Thoracic aorta (tissue), 2 donors: ENCODE measurements at places on chromosomes 1 and 21.

DNA sequence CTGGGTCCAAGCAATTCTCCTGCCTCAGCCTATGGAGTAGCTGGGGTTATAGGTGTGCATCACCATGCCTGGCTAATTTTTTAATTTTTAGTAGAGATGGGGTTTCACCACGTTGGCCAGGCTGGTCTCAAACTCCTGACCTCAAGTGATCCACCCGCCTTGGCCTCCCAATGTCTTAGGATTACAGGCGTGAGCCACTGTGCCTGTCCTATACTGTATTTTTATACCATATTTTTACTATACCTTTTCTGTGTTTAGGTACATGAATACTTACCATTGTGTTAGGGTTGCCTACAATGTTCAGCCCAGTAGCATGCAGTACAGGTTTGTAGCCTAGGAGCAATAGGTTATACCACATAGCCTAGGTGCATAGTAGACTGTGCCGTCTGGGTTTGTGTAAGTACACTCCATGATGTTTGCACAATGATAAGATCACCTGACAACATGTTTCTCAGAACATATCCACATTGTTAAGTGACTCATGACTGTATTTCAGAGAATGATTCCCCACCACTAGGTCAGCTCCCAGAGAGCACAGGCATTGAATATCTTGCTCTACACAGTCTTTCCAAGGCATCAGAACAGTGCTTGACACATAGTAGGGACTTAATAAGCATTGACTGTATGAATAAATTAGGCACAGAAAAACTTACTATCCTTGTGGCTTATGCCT is 6.0 kb upstream of the CITED4 start:
- DNase-seq = no peak

DNA sequence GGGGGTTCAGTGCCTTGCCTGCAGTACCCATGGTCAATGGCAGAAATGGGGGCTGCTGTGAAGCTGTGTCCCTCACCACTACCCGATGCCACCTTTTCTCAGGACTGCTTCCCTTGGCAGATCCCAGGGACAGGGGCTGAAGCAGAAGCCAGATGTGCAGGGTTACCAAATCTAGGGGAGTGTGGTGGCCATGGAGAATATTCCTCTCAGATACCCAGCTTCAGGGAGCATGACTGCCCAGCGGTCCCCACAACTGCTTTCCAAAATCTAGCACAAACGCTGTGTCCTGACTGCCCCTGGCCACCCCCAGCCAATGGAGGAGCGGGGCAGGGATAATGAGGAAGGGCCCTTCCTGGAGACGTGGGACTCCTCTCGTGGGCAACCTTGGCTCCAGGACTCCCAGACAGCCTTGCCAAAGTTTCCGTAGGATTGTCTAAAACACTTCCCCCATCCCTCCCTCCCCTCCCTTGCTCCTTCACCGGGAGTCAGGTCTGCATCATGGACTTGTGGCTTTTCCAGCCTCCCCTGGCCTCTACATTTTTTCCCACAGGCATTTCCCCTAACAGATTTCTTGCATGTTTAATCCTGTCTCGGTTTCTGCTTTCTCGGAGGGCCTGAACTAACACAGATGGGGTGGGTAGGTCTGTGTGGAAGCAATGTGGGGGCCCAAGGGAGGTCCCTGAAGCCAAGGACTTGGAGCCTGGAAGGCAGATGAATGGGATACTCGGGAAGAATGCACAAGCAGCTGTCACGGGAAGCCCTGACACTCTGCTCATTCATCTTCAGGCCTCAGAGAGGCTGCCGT is 80.5 kb downstream of the OMA1 start:
- DNase-seq = no peak

DNA sequence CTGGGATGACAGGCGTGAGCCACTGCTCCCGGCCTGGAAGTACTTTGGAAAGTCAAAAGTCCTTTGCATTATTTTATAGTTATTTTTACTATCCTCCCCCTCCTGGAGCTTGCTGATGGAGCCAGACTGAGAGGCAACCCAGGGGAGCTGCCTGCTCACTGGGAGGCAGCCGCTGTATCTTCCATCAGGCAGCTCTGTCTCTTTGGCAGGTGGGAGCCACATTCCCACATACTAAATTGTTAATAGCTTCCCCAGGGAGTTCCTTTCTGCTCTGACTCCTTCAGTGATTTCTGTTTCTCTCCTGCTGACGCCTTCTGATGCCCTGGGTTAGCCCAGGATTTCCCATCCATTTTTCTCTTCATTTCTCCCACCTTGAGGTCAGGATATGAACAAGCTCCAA is 4.9 kb upstream of the OPRD1 start:
- DNase-seq = no peak

DNA sequence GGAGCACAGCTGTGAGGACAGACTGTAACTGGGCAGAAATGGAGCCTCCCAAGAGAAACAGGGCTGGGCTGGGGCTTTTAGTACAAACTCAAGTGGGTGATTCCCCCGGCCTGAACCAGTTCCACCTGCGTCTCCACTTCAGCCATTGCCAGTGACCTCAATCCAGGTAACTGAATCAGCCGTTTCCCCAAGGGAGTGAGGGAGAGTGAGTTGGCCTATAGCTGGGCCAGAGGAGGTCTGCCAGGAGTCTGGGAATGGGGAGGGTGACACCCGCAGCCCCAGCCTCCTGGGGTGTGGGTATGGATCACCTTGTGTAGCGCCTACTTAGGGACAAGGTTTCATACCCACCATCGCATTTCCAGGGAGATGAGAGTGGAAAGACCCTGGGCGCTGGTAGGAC is 8.5 kb downstream of the SLC26A9 start:
- DNase-seq = no peak

DNA sequence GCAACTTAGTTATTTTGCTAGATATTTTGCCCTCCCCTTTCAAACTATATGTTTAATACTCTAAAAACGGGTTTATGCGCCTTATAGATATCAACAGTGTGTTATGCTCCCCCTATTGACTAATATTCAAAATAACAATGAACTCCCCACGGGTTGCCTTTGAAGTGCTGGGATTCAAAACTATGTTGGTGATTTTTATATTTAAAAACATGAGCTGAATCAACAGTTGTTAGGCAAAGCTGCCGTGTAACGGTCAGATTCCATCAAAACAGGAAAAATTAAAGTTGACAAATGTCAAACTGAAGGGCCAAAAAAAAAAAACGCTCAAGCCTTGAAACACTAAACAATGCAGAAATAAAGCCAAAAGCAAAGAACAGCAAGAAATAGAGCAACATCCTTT is 2.5 kb downstream of the TGFBR3 start:
- DNase-seq = no peak

- no peak for DNase-seq
Measured at GRCh38 chr1:164361927-164362326, 197.1 kb upstream of the PBX1 start.

GRCh38 chr1:41486053-41486370 is 1.5 kb upstream of the EDN2 start:
- DNase-seq = no peak

GRCh38 chr1:14439015-14439414 is 159.5 kb upstream of the KAZN start:
- DNase-seq = no peak

DNA sequence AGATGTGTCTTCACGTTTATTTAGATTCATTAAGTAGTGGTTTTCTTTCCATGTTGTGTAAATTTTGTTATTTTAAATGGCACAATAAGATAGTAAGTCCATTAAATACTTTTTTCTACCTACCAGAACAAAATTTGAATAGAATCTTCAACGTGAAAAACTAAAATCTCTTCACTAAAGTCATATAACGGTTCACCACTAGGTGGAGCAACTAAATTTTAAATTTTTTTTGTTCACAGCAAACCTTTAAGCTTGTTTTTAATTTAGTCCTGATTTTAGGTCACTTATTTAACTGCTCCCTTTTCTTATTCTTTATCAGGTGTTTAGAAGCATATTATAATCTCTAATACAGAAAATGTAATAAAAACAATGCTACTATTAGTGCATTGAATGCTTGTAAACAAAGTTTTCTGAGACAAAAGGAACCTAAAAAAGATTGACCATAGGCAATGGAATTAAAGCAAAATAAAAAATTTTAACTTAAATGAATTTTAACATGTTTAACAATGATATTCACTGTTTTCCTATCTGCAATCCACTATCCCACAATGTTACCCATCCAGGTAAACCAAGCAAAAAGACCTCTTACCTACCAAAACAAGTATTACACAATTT is 28.3 kb upstream of the PKN2 start:
- no peak for DNase-seq

GRCh38 chr21:45580181-45580575 is 37.9 kb upstream of the SLC19A1 start:
- no peak for DNase-seq

GRCh38 chr1:98516306-98516705 is 145.2 kb upstream of the SNX7 start:
- DNase-seq = no peak

- no peak for DNase-seq
Measured at GRCh38 chr1:208006258-208006920, 95.5 kb upstream of the CD34 start.
